Heart left ventricle (tissue), 16 donors: ENCODE measurements at places on chromosomes 12 and 14. TPM values are rescaled to one million over a fixed set of nuclear protein-coding genes. Genes with fewer than 3 reads are reported as not detected.
A peak's percentile ranks its signal among the peaks of the same experiment; 100 is the strongest.

DNA sequence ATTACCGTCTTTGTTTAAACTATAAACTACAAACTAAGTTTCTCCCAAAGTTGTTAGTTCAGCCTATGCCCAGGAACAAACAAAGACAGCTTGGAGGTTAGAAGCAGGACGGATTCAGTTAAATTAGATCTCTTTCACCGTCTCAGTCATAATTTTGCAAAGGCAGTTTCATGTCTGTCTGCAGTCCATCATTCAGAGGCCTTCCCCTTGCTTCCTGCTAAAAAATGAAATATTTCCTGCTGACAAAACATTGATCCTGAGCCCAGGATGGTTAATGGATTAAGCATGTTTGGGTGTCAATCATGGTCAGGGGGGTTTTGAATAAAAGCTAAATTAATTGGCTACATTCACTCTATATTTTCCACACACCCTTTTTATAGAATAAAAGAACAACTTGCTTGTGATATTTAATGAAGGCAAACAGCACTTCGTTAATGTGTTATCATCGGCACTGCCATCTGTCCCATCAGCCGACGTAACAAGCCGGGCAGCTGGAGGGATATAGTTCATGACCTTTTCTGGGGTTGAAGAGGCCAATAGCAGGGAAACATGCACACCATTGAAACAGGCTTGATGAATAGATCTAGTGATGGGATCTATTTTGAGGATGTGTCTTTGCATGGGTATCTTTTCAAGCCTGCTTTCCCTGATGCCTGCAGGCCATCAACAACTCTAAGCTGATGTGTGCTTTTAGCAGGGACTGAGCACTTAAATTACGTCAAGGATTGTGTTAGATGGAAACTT, 521.3 kb upstream of the TMEM132C start:
- no peaks in the 10 kb centered on the region for H3K36me3 ChIP-seq
- no peaks in the 10 kb centered on the region for H3K27me3 ChIP-seq
- DNase-seq: no peak
- H3K4me3 ChIP-seq: no peak overlapping the region

DNA sequence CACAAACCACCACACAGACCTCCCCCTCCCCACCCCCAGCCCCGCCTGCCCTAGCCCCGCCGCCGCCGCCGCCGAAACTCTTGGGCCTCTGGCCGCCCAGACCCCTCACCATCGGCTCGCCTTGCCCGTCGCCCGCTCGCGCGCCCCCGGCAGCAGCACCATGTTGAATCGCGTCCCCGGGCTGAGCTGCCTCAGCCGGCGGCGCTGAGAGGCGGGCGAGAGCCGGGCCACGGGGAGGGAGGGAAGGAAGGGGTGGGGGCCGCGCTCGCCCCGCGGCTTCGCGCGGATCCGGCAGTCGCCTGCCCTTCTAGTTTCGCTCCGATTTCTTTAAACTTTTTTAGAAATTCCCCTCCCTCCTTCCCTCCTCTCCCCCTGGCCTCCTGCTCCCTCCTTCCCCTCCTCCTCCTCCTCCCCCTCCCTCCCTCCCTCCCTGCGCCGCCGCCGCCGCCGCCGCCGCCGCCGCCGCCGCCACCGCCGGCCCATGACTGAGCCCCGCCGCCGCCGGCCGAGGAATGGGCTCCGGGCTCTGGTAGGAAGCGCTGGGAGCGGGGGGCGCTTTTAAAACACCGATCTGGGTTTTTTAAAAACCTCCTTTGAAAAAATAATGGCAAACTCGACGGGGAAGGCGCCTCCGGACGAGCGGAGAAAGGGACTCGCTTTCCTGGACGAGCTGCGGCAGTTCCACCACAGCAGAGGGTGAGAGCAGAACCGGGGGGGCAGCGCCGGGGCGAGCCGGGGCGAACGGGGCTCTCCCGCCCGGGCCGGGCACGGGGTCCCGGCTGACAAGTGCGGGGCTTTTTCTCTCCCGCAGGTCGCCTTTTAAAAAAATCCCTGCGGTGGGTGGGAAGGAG, at the start of gene ARID2:
ARID2 (plus strand) TSS at position 474 of the 851 bp plus-strand sequence; CDS start at position 605, 131 bp downstream.
- no peaks in the 10 kb centered on the region for H3K27me3 ChIP-seq
- H3K27ac ChIP-seq: peak within 1 kb of the TSS; percentile 97
- peaks cover 41% of the 10 kb centered on the region for H3K4me1 ChIP-seq
- peak within 1 kb of the TSS; percentile 89 for H3K4me3 ChIP-seq
- H3K36me3 ChIP-seq: no peaks in the 10 kb centered on the region
- peak; percentile 70 for DNase-seq

DNA sequence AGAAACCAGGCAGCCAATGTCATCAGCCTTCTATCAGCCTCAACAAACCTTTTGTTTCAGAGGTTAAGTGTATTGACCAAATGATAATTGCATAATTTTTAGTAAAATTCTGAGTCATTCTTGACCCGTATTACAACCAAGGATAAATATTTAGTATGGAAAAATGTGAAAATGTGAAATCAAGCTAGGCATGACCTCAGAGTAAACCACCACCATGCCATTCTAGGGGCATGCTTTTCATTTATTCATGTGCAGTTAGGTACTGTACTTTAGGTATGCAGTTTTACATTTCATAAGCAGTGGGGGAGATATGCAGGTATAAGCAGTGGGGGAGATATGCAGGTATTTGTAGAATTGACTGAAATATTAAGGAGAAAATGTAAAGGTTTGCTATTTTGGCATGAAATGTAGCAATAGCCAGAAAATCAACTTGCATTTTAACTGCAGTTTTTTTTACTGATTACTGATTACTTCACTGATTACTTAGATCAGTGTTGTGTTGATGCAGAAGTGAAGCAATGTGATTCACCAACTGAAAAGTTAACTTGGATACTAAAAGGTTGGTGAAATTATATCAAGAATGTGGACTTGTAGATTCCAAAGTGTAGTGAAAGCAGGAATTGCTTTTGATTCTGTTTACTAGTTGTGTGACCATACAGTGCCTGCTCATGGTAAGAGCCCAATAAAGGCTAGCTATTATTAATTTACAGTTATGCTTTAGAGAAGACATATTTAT, 184.2 kb downstream of the ESR2 start:
- H3K4me1 ChIP-seq: no peaks in the 10 kb centered on the region
- no peaks in the 10 kb centered on the region for H3K27me3 ChIP-seq
- DNase-seq: no peak
- peaks cover 68% of the 10 kb centered on the region for H3K36me3 ChIP-seq
- H3K4me3 ChIP-seq: no peak overlapping the region

- no peaks in the 10 kb centered on the region for H3K36me3 ChIP-seq
- H3K27ac ChIP-seq: no peak overlapping the region
- no peaks in the 10 kb centered on the region for H3K27me3 ChIP-seq
- no peak overlapping the region for H3K4me3 ChIP-seq
- H3K4me1 ChIP-seq: no peaks in the 10 kb centered on the region
Observed at GRCh38 chr12:61490526-61491498, 769.4 kb upstream of the USP15 start.

DNA sequence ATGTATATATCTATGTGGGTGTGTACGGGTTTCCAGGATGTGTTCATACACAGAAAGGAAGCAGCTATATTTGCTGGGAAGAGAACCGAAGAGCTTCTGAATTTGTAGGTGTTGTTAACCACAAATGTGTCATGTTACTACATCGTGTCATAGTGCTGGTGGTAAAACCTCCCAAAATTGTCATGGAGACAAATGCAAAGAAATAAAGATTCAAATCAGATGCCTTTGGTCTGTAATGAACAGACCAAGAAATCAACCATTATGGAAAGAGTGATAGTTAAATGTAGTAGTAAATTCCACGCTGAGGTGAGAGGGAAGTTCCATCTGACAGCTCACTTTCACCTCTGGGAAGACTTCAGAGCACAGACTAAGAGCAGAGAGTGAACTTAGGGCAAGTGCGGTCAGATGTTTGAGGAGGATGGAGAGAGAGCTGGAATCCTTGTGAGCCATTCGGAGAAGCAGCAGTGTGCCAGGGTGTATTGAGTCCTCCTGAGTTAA, 487.5 kb downstream of the TMEM121 start:
- no peaks in the 10 kb centered on the region for H3K36me3 ChIP-seq
- H3K27me3 ChIP-seq: peaks cover 24% of the 10 kb centered on the region
- H3K27ac ChIP-seq: no peak overlapping the region
- no peaks in the 10 kb centered on the region for H3K4me1 ChIP-seq

NGB gene
- total RNA-seq: not detected

PGF gene
- 5.9 TPM for total RNA-seq
